ENCODE measurements at places on chromosomes 13 and 19.

DNA sequence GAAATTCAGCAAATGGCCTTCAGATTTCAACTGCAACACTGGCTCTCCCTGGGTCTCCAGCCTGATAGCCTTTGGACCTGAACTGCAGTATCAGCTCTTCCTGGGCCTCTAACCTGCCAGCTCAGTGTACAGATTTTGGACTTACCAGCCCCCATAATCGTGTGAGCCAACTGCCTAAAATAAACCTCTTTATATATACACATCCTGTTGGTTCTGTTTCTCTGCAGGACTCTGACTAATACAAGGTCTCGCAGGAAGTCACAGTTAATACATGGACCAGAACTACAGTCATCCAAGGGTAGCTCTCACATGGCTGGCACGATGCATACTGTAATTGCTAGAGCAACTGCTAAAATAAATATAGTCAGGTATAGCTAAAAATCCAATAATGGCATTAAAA lies 85.1 kb downstream of the KATNAL1 start:
- no peak for DNase-seq

- DNase-seq, result no peak
Observed at GRCh38 chr13:83414393-83414792, 467.9 kb downstream of the SLITRK1 start.

DNA sequence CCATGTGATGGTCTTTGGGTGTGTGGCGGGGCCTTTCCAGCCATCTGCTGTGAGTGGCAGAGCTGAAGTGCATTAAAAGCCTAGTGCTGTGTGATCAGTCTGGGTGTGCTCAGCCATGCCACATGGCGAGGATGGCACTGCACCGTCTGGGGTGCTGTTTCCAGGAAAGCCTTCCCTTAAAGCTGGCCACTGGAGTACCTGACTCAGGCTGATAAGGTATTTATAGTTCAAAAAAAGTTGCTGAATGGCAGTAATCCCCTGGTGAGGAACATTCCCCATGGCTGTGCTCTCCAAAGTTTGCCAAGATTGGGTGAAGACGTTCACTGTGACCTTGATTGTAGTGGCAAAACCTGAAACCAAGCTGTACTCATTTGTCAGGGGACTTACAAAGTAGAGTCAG lies 6.0 kb downstream of the GPI start:
- no peak for DNase-seq

DNA sequence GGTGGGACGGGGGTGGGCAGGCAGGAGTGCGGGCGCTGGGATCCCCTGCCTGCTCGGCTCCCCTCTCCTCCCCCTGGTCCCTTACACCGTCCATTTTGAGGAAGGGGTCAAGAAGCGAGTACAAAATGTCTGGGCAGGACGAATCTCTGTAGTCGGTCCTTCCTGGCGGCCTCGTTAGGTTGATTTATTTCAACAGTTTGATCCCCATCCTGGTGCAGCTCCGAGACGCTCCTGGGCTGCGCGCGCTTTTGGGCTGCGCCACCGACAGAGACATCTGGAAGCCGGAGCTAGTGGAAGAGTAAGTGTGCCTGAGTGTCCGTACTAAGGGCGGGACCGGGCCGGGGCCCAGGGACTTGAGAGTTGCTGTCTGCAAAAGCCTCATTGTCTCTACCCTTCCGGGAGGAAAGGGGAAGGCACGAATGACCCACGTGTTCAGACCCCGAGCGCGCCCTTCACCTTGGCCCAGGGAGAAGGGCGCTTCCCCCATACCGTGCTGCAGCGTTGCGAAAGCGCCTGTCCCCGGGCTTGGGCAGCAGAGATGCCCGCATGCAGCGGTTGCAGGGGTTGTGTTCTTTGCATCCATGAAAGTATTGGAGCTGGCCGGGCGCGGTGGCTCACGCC lies 1.8 kb downstream of the ZNF114 start:
- no peak for DNase-seq

- DNase-seq, result no peak
Observed at GRCh38 chr13:102376318-102376717, 25.5 kb downstream of the FGF14 start.

DNA sequence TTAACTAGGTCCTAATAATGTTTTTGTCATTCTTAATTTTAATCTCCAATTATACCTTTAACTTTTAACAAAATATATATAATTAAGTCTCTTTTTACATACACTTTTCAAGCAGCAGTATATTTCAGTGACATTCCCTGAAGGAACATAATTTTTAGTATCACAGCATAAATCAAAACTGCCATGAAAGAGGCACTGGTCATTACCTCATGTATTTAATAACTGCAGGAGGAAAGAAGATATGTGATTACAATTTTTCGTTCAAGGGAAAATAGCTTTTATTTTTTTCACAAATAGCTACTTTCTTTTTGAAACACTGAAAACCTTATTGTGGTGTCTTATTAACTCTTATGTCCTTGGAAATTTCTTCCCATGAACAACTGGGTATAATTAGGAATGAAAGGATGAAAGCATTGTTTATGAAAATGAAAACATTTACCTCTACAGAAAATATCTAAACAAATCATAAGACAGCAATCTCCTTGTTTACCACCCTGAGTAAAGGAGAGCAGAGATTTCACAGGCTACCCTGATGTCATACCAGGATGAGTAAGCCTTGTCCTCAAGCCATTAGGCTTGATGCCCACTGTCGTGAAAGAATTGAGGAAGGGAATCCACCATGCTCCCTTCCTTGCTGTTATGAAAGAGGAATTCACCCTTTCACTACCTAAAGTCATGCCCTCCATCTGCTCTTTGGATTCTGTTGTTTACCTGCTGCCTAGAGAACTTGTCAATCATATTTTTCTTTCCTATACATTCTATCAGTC lies 877.2 kb upstream of the PCDH20 start:
- no peak for DNase-seq

DNA sequence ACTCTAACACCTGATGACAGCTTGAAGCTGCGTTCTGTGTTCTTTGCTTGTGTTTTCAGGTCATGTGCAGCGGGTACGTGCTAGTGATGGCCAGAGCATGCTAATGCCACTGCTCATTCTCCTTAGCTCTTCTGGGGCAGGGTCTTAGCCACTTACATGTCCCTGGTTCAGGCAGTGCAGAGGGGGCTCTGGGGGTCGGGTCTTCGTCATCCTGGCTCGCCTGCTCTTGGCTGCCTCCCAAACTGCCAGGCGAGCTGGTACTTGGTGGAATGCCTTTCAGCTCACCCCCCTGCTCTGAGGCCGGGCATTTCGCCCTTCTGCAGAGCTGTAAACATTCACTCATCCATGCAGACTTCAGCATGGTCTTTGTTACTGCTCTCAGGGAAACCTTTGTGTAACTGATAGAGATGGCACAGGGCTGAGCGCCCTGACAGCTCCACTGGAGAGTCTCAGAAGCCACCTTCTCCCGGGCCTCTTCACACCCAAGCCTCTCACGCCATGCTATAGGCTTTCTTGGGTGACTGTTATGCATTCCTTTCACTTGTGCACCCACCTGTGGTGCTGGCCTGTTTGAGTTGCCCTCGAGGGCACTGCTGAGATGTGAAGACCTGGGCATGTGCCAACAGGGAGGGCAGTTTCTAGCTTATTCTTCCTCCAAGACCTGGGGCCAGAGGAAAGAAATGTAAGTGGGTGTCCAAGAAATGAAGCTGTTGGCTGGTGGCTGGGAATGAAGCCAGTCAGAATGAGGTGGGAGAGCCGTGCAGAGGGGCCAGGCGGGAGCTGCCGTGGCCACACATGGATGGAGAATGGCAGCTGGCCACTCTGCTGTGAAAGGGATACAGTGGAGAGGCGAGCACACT lies 24.4 kb downstream of the FAM124A start:
- DNase-seq, result no peak

DNA sequence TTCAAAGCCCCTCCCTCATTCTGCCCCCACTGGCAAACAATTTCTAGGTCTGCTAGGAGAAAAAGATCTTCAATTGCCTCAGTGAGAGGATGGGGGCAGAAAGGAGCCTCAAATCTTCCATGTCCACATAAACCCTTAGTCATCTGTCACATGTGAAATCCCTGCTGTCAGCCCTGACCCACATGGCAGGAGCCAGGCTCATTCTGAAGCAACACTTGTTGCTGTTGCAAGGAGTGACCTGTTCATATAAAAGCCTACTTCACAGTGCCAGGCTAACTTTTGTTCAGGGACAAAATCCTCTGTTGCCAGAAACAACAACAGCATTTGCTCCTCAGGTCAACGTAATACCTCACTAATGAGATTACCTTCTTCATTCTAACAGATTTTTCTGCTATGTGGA lies 70.5 kb downstream of the IRS2 start:
- DNase-seq, result no peak

GRCh38 chr13:89565476-89566100 lies 1781.9 kb upstream of the MIR17HG start:
- no peak for DNase-seq

GRCh38 chr13:31224963-31225559 lies 25.3 kb downstream of the B3GLCT start:
- DNase-seq, result no peak

DNA sequence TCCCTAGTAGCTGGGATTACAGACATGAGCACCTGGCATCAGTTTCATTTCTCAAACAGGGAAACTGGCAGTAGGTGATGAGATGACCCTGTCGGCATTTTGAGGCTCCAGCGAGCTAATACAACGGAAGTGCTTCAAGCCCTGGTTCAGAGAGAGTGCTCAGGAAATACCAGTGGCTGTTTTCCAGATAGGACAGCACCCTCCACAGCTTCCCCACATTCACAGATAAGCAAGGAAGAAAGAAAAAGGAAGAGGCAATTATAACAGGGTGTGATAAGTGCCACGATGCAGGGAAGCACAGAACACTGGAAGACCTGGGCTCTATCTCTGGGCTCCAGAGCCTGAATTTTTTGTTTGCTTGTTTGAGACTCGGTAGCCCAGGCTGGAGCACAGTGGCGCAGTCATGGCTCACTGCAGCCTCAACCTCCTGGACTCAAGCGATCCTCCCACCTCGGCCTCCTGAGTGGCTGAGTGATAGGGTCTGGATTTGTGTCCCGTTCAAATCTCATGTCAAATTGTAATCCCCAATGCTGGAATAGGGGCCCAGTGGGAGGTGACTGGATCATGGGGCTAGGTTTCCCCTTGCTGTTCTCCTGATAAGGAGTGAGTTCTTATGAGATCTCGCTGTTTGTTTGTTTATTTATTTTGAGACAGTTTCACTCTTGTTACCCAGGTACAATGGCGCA lies 43.5 kb downstream of the PIN1 start:
- DNase-seq, result no peak

- DNase-seq, result no peak
Observed at GRCh38 chr13:30841154-30841553, 64.9 kb upstream of the MEDAG start.

GRCh38 chr19:8511573-8512101 lies 2.3 kb downstream of the ZNF414 start:
- DNase-seq, result no peak

DNA sequence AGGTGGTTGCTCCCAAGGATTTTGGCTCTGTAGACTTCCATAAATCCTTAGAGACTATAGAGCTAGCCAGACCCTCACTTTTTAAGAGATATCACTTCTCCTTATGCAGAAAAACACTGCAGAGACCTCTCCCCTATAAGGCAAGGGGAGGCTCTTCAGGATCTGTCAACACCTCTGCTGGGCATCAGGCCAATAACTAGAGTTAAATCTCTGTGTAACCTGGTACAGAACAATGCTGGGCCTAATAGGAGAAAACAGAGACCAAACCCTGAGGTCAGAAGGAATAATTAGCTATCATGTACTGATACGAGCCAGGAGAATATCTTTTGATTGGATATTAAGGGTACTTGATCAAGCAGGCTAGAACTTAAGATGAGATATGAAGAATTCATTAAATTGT lies 358.5 kb downstream of the TBC1D4 start:
- no peak for DNase-seq

GRCh38 chr13:40442231-40442630 lies 224.2 kb downstream of the FOXO1 start:
- no peak for DNase-seq

- DNase-seq, result no peak
Observed at GRCh38 chr13:90448466-90449037, 898.9 kb upstream of the MIR17HG start.

DNA sequence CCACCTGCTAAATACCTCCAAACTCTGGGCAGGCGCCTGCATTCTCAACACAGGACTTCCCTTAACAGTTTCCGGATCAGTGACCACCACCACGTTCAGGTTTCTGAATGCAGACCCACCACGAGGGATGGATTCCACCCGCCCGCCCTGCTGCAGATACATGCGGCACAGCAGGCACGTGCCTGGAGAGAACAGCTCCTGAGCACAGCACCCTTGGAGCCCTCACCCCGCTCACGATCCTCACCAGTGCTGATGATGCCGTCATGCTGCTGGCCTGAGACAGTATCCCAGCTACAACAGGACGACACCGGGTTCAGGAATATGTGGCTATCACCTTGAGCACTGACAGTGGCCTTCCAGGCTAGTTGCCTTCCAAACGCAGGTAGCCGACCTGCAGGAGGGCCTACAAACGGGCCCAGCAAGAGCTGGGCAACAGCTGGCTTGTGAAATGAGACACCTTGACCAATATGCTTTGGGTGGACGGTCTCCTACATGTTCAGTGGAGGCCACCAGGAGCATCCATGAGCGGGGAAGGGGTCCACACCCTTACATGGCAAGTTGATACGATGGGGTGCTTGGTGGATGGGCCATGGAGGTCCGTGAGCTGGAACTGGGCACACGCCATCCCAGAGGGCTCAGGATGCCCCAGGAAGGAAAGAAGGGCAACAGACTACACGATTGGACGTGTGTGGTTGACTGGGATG lies 9.9 kb upstream of the QTRT1 start:
- no peak for DNase-seq

DNA sequence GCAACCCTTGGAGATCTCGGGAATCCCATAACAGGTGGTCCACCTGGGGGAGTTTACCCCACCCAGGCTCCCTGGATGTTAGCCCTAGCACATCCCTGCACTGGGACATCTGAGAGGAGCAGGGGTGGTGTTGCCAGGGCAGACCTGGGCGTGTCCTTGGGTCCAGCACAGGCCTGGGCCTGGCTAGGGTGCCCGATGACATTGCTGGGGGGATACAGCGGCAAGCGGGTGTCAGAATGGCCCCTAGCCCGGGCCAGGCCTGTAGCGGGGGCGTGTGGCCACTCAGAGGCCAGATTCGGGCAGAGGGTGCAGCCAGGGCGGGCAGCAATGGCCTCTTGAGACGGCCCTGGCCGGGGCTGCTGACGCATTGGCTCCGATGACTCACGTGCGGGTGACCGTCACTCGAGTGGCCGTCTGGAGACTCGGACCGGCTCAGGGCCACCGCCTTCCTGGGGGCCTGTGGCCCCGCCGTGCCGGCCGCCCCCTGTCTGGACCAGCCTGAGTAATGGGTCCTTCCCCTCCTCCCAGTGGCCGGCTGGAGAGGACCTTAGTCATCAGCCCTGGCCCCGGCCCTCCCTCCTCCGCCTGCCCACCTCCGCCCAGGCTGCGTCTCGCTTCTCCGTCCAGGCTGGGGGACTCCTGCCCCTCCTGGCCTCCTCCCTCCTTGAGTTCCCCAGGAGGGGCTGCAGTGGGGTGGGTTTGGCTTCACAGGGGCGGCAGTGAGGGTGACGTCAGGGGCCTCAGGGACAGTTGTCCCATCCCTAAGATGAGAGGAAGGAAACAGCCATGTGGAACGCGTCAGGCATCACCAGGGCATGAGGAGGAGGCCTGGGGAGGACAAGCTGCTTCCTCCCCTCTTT lies 23.2 kb upstream of the CRTC1 start:
- no peak for DNase-seq

- no peak for DNase-seq
Observed at GRCh38 chr13:77745784-77746183, 48.3 kb downstream of the SLAIN1 start.

GRCh38 chr13:34678154-34678553 lies 263.9 kb upstream of the NBEA start:
- no peak for DNase-seq
